ENCODE measurements at places on chromosomes 4 and X.
A peak's percentile ranks its signal among the peaks of the same experiment; 100 is the strongest.

GRCh38 chr4:112185334-112185733, 40.1 kb downstream of the FAM241A start:
- no peak for DNase-seq

- no peak for DNase-seq
Measured at GRCh38 chrX:69496183-69496582, 7.9 kb upstream of the NALF2 start.

DNA sequence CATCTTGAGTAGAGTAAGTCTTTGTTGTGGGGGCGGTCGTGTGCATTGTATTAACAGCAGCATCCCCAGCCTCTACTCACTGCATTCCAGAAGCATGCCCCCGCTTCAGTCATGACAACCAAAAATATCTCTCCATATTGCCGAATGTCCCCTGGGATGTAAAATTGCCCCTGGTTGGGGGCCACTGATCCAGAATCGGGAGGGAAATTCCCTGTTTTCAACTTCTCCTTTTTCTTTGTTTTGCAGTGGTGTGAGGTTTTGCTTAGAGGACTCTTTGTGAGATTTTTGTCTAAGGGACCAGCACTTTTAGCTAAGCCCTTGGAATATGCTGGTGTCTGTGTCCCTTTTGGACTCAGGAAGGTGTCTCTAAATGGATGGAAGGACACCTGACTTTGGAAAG, 3.0 kb upstream of the IL13RA1 start:
- no peak for DNase-seq

DNA sequence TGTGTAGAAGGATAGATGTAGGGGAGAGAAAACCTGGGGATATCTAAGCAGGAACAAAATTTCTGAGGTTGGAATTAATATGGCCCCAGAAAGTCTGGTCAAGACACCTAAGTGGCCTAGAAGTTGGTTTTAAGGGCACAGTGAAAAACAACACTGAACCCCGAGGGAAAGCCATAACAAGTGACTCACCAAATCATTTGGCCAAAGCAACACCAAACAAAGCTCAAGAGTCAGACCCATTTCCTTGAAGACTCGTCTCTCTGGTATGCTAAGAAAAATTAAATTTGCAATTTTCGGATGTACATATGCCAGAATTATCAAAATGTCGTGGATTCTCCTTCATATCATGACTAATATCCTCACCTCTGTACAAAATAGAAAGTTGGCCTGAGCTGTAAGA, 162.9 kb downstream of the SMIM20 start:
- no peak for DNase-seq

DNA sequence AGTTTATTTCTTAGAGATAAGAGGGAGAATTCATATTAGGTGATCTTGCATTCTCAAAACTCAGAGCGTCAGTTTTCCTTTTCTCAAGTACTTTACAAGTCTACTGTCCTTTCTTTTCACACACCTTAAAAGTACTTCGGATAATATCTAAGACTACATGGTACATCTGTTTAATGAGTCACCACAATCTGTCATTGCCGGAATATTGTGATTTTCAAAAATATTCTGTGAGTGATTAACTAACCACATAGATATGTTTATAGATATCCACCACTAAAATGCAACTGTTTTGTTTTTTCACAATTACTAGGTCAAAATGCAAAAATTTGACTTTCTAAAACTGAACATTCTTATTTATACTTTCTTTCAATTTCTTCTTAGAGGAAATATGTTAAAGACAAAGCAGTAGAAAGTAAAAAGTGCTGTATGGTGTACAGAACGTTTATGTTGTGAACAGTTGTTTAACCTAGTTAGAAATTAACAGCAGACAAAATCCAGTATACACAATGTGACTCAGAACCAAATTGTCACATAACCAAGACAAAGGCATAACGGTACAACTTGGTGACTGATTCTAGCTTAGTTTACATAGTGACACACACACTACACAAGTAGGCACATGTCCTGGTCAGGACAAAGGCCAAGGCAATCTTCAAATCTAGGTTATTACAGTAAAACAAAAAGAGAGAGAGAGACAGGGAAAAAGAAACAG, 482.9 kb downstream of the NAF1 start:
- DNase-seq, result peak; percentile 82

- no peak for DNase-seq
Measured at GRCh38 chr4:177726111-177726510, 283.9 kb upstream of the AGA start.

All from trophoblast cell (in vitro differentiated cells and primary cell).